CD4-positive, CD25-positive, alpha-beta regulatory T cell (primary cell): ENCODE measurements at places on chromosomes 5 and 9. TPM values are rescaled to one million over a fixed set of nuclear protein-coding genes. Genes with fewer than 3 reads are reported as not detected.

- no peaks in the 10 kb centered on the region for H3K27me3 ChIP-seq
- no peak for DNase-seq
- no peaks in the 10 kb centered on the region for H3K36me3 ChIP-seq
- no peak overlapping the region for H3K27ac ChIP-seq
Observed at GRCh38 chr5:123709422-123709821, 197.4 kb downstream of the CSNK1G3 start.

- DNase-seq, result no peak
- H3K27me3 ChIP-seq, result peaks cover 2% of the 10 kb centered on the region
- H3K4me3 ChIP-seq, result no peak overlapping the region
Observed at GRCh38 chr9:129542741-129543140, 78.2 kb downstream of the C9orf50 start.

DNA sequence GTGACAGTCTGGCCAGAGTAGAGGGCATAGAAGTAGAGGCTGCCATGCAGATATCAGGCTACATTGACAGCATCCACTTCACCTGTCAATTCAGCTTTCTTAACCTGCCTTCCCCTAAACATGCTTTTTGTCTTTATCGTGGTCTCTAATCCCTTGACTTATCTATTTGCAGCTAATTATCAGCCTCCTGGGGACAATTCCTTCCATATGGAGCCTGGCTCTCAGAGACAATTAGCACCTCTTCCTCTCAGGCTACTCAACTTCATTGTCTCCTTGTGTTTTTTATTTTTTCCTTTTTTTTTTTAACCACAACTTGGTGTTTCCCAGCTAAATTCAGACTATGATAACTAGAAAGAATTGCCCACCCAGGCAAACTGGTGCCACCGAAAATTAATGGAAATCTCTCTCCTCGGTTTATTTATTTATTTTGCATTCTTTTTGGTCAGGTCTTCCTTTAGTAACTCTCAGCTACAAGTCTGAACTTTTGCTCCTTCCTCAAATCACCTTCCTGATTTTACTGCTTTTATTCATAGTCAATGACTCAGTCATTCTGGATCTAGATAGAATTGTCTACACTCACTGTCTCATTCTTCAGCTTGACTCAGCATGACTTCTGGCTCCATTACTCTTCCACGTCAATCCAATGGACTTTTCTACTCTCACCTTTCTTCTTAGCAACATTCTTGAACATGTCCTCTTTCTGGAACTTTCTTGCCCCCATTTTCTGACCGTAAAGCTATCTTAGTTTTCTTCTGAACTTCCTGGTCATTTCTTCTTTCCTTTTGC, 63.0 kb upstream of the BASP1 start:
- H3K4me3 ChIP-seq, result no peak overlapping the region
- no peaks in the 10 kb centered on the region for H3K4me1 ChIP-seq
- no peaks in the 10 kb centered on the region for H3K36me3 ChIP-seq
- H3K27ac ChIP-seq, result no peak overlapping the region
- no peak for DNase-seq

GRCh38 chr5:10474521-10475075, 32.9 kb downstream of the ROPN1L start:
- H3K36me3 ChIP-seq, result no peaks in the 10 kb centered on the region
- no peak overlapping the region for H3K4me3 ChIP-seq
- no peak for DNase-seq
- no peaks in the 10 kb centered on the region for H3K27me3 ChIP-seq
- no peak overlapping the region for H3K27ac ChIP-seq
- no peaks in the 10 kb centered on the region for H3K4me1 ChIP-seq

- no peaks in the 10 kb centered on the region for H3K36me3 ChIP-seq
- H3K4me3 ChIP-seq, result no peak overlapping the region
- no peaks in the 10 kb centered on the region for H3K4me1 ChIP-seq
- no peaks in the 10 kb centered on the region for H3K27me3 ChIP-seq
- no peak for DNase-seq
Observed at GRCh38 chr5:107456281-107456715, 214.4 kb downstream of the EFNA5 start.

DNA sequence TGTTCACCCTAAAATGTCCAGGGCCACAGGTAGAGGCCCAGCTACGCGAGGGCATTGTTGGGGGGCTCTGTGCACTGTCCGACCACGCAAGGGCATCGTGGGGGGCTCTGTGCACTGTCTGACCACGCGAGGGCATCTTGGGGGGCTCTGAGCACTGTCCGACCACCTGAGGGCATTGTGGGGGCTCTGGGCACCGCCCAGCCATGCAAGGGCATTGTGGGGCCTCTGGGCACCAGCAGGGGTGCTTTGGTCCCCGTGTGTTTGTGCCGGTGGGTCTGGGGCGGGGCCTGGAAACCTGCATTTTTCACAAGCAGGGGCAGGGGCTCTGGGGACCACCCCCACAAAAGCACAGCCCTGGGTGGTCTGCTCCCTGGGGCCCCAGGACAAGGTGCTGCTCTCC, 41.5 kb upstream of the RXRA start:
- no peak overlapping the region for H3K27ac ChIP-seq
- H3K4me1 ChIP-seq, result no peaks in the 10 kb centered on the region
- no peaks in the 10 kb centered on the region for H3K27me3 ChIP-seq
- no peaks in the 10 kb centered on the region for H3K36me3 ChIP-seq
- DNase-seq, result no peak

- peak overlapping the region; percentile 43 for H3K27ac ChIP-seq
- H3K36me3 ChIP-seq, result no peaks in the 10 kb centered on the region
- no peaks in the 10 kb centered on the region for H3K27me3 ChIP-seq
- no peak for DNase-seq
- H3K4me3 ChIP-seq, result peak overlapping the region; percentile 63
Observed at GRCh38 chr5:132103969-132104391, 30.4 kb downstream of the CSF2 start.

- no peak overlapping the region for H3K27ac ChIP-seq
- peaks cover 17% of the 10 kb centered on the region for H3K36me3 ChIP-seq
- H3K4me3 ChIP-seq, result no peak overlapping the region
- H3K27me3 ChIP-seq, result no peaks in the 10 kb centered on the region
- no peak for DNase-seq
Observed at GRCh38 chr5:14834584-14835550, 36.7 kb downstream of the ANKH start.

DNA sequence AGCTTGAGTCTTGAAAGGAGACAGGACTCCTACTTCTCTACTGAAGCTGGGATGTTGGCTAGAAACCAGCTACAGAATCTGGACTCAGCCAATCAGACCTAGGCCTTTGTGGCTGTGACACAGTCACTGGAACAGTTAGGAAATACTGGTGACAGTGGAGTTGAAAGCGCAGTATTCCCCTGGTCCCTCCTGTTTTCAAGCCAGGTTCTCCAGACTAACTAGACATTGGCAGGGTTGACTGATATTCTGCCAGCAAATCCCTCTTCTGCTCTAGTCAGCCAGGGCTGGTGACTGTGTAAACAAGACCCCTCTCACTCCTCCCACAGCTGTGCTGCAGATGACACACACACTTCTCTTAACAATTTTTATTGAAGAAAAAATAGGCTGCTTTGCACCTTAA, 8.7 kb downstream of the SHROOM1 start:
- H3K27me3 ChIP-seq, result peaks cover 15% of the 10 kb centered on the region

Gene CDKN2B-AS1
- not detected for polyA plus RNA-seq

Gene ARID3C
- not detected for polyA plus RNA-seq

Gene SPIN1
- 15.0 TPM for polyA plus RNA-seq
